IMR-90 (cell line): ENCODE measurements at places on chromosomes 4 and X. TPM values are rescaled to one million over a fixed set of nuclear protein-coding genes. Genes with fewer than 3 reads are reported as not detected.

- H3K27ac ChIP-seq, result no peak overlapping the region
- H3K27me3 ChIP-seq, result no peaks in the 10 kb centered on the region
- no peaks in the 10 kb centered on the region for H3K4me1 ChIP-seq
- no peaks in the 10 kb centered on the region for H3K36me3 ChIP-seq
Observed at GRCh38 chr4:26126994-26127393, 193.8 kb upstream of the RBPJ start.

- H3K4me1 ChIP-seq, result peaks cover 2% of the 10 kb centered on the region; the same call in 1 of the 2 replicates
- H3K27ac ChIP-seq, result peak overlapping the region; percentile 88
- DNase-seq, result peak; percentile 74
- no peaks in the 10 kb centered on the region for H3K36me3 ChIP-seq
- H3K4me3 ChIP-seq, result no peak overlapping the region
- H3K27me3 ChIP-seq, result no peaks in the 10 kb centered on the region
Observed at GRCh38 chrX:134932528-134933217, 58.1 kb upstream of the SMIM10 start.

DNA sequence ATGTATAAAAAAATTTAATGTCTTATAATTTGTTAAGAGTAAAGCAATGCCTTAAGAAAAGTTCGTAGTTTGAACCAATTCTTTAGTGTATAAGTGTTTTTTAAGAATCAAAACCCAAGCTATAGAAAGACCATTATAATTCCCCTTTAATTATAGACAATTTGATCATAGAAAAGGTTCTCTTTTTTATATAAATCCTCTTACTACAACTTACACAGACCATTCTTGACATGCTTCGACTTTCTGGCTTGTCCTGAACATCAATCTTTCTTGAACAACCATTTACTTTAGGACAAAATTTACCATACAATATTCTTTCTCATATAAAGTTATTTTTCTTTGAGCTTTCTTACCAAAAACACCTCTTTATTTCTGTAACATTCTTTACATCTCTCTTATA, 330.5 kb upstream of the SPANXN1 start:
- H3K4me3 ChIP-seq, result no peak overlapping the region
- H3K27me3 ChIP-seq, result no peaks in the 10 kb centered on the region
- H3K27ac ChIP-seq, result no peak overlapping the region

Gene GLRA3
- not detected in 2 replicates for total RNA-seq

GRCh38 chr4:3285558-3286334, 7.1 kb upstream of the RGS12 start:
- DNase-seq, result peak; percentile 32
- no peaks in the 10 kb centered on the region for H3K36me3 ChIP-seq
- H3K4me3 ChIP-seq, result no peak overlapping the region
- no peak overlapping the region for H3K27ac ChIP-seq

GRCh38 chr4:157706155-157706554, 466.7 kb downstream of the GASK1B start:
- no peaks in the 10 kb centered on the region for H3K27me3 ChIP-seq
- H3K4me1 ChIP-seq, result no peaks in the 10 kb centered on the region
- H3K36me3 ChIP-seq, result no peaks in the 10 kb centered on the region
- DNase-seq, result no peak
- H3K4me3 ChIP-seq, result no peak overlapping the region
- no peak overlapping the region for H3K27ac ChIP-seq

DNA sequence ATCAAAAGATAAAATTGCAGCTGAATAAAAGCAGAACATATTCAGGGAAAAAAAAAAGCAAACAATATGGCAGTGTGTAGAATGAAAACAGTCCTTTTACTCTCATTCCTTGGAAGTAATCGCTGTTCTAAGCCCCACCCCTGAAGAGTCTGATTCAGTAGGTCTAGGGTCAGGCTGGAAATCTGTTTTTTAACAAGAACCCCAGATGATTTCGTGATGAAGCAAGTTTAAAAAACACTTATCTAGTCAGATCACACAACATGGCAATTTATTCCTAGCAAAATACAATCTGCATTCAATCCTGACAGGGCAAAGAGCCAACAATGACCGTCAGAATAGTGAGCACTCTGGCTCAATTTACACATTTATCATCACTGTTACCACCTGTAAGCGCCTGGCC, 16.1 kb downstream of the FAM120C start:
- no peak overlapping the region for H3K27ac ChIP-seq
- no peaks in the 10 kb centered on the region for H3K27me3 ChIP-seq
- no peaks in the 10 kb centered on the region for H3K36me3 ChIP-seq
- H3K4me3 ChIP-seq, result no peak overlapping the region

DNA sequence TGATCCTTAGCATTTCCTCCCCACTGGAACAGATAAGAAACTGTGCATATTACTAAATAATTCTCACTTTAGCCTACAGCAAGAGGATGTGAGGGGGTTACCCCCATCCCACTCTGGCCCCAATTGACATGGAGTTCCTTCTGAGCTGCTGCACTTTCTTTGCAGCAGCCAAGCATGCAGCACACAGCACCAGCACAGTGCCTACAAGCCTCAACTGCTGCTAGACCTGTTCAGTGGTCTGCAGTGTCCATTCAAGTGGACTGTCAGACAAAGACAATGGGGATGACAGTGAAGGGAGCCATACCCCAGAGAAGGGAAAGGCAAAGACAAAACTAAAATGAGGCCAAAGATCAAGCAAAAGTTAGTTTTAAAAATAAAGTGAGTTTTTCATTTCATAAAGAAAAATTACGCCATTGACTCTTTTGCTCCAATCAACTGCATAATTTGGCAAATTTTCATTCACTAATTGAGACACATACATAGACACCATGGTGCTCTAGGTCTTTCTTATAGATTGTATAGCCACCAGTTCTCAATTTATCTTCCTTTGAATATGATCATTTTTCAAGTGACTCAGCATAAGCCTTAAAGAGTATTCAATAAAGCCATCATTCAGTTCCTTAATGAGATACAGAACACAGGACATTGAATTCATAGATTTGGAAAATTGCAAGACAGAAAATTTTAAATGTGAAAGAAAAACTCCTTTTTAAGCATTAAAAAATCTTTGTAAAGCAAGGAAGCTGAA, 410.6 kb downstream of the HNRNPD start:
- no peak for DNase-seq
- no peaks in the 10 kb centered on the region for H3K27me3 ChIP-seq
- no peaks in the 10 kb centered on the region for H3K4me1 ChIP-seq
- H3K36me3 ChIP-seq, result no peaks in the 10 kb centered on the region

DNA sequence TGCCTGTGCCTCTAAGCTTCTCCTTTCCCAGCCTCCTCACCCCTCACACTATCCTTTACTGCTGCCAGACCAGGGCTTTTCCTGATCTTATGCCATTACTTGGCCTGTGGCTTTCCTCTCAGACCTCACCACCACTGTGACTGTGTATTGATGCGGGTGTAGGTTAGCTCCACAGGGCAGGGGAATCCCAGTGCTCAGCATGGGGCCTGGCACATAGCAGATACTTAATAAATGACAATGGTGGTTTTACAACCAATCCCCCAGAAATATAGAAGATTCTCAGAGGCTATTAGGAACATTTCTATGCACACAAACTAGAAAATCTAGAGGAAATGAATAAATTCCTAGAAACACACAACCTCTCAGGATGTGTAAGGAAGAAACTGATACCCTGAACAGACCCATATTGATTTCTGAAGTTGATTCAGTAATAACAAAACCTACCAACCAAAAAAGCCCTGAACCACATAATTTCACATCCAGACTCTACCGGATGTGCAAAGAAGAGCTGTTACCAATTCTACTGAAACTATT, 129.6 kb upstream of the QRFPR start:
- H3K36me3 ChIP-seq, result no peaks in the 10 kb centered on the region
- DNase-seq, result no peak
- H3K27ac ChIP-seq, result no peak overlapping the region
- H3K4me1 ChIP-seq, result no peaks in the 10 kb centered on the region
- H3K27me3 ChIP-seq, result no peaks in the 10 kb centered on the region
- no peak overlapping the region for H3K4me3 ChIP-seq

Gene IRS4
- total RNA-seq, result not detected in 2 replicates

DNA sequence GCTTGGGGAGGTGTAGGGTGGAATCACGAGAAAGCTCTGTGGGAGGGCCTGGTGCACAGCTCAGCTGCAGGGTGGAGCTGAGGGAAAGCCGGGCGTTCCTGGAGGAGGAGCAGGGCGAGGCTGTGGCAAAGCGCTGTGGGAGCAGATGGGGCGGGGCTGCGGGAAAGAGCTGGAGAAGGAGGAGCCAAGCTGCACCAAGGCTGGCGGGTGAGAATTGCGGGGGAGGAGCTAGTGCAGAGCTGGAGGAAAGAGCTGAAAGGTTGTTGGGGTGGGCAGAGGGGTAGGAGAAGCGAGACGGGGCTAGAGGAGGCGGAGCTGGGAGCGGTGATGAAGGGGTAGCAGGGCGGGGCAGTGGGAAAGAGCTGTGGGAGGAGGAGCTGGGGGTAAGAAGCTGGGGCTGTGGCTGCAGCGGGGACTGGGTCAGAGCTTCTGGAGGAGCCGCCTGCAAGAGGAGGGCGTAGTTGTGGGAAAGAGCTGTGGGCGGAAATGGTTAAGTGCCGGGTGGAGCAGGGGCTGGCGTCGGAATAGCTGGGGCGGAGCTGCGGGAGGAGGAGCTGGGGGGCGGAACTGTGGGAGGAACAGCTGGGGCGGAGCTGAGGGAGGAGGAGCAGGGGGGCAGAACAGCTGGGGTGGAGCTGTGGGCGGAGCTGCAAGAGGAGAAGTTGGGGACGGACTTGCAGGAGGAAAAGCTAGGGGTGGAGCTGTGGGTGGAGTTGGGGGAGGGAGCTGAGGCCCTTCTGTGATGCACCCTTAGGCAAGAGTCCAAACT, 1.8 kb upstream of the EOLA2 start:
- H3K4me1 ChIP-seq, result no peaks in the 10 kb centered on the region
- no peaks in the 10 kb centered on the region; the same call in 1 of the 2 replicates for H3K36me3 ChIP-seq
- H3K27ac ChIP-seq, result peak overlapping the region; percentile 90
- peak overlapping the region; percentile 71 for H3K4me3 ChIP-seq

DNA sequence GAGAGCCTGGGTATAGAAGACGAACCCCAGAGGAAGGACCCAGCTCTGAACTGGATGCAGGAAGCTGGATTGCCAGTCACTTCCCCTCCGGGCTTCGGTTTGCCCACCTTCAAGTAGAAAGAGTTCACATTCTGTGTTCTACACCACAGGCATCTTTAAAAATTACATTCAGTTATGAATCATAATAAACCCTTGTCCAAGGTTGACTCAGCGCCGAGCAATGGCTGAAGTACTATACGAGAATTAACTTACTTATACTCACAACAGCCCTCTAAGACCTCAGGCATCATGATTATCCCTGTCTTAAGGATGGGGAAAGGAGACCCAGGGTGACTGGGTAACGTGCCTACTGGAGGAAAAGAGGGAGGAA, 72.5 kb downstream of the EVC2 start:
- H3K4me1 ChIP-seq, result peaks cover 15% of the 10 kb centered on the region
- H3K27ac ChIP-seq, result no peak overlapping the region
- H3K36me3 ChIP-seq, result peaks cover 26% of the 10 kb centered on the region

Gene ASMTL
- 13.1 and 13.4 TPM in 2 replicates for total RNA-seq

DNA sequence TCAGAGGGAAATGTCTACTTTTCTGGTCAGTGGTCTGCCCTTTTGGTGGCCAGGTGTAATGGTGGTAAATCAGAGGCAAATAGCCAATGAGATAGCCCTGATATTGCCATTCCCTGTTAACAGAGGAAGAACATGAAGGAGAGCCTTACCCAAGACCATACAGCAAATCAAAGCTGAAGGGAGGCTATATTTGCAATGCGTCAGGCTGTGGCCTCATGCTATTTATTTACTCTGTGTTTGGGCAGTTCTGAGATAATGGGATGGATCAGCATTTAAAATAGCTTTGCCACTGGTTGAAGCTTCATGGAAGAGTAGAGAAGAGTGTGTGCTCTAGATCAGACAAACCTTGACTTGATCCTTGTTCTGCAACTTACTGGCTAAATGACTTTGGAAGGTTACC, 73.3 kb upstream of the MAML3 start:
- no peaks in the 10 kb centered on the region; the same call in 1 of the 2 replicates for H3K4me1 ChIP-seq
- H3K27ac ChIP-seq, result no peak overlapping the region
- H3K27me3 ChIP-seq, result no peaks in the 10 kb centered on the region
- DNase-seq, result no peak
- H3K36me3 ChIP-seq, result no peaks in the 10 kb centered on the region
- H3K4me3 ChIP-seq, result no peak overlapping the region

Gene UCP1
- total RNA-seq, result not detected in 2 replicates

DNA sequence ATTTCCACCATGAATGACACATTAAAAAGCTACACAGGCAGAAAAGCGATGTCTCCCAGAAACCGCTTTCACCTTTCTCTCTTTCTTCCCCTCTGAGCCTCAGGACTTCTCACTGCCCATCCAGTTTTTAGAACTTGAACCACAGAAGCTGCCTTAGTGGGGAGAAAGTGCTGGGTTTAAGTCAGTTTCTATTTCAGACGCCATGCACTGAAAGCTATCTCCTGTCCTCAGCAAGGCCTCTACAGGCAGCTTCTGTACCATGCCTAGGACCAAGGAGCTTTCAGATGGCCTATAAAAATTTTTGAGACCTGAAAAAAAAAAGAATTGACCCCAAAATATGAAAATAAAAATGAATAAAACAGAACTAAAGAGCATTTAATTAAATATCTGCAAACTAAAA, 34.5 kb downstream of the RAB33B start:
- H3K27ac ChIP-seq, result no peak overlapping the region
- H3K36me3 ChIP-seq, result no peaks in the 10 kb centered on the region
- no peak for DNase-seq

Gene TMEM129
- total RNA-seq, result 6.6 and 6.7 TPM in 2 replicates

Gene IL21
- not detected in 2 replicates for total RNA-seq

- no peaks in the 10 kb centered on the region for H3K27me3 ChIP-seq
- no peak overlapping the region for H3K27ac ChIP-seq
- H3K4me1 ChIP-seq, result no peaks in the 10 kb centered on the region
- no peak for DNase-seq
- no peaks in the 10 kb centered on the region for H3K36me3 ChIP-seq
- no peak overlapping the region for H3K4me3 ChIP-seq
Observed at GRCh38 chrX:1725472-1725871, 110.6 kb downstream of the ASMT start.

GRCh38 chrX:15804563-15804962, 14.3 kb downstream of the ZRSR2 start:
- DNase-seq, result no peak
- no peak overlapping the region for H3K4me3 ChIP-seq
- H3K27me3 ChIP-seq, result no peaks in the 10 kb centered on the region
- H3K27ac ChIP-seq, result no peak overlapping the region
- H3K36me3 ChIP-seq, result peaks cover 14% of the 10 kb centered on the region
- no peaks in the 10 kb centered on the region for H3K4me1 ChIP-seq

DNA sequence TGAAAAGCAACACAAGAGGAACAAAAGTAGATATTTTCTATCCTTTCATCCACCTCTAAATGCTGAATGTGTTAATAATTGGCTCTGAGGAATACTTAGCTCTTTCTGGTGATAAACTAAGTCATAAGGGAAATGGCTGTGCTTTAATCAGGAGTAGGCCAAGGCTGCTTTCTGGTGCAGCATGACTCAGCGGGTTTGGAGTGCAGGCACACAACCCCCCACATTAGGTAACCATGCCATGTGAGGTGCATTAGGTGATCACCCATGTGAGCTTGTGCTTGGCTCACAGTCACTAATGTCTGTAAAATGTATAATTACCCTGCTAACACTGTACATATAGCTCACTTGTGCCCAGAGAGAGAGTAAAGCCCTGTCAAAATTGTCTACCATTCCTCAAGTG, 57.2 kb downstream of the USP38 start:
- no peak overlapping the region for H3K27ac ChIP-seq
- DNase-seq, result peak; percentile 37
- H3K4me1 ChIP-seq, result peaks cover 7% of the 10 kb centered on the region; the same call in 1 of the 2 replicates
- no peaks in the 10 kb centered on the region for H3K27me3 ChIP-seq
